NCI-H1048 (cell line): ENCODE measurements at places on chromosomes 13 and 19.

DNA sequence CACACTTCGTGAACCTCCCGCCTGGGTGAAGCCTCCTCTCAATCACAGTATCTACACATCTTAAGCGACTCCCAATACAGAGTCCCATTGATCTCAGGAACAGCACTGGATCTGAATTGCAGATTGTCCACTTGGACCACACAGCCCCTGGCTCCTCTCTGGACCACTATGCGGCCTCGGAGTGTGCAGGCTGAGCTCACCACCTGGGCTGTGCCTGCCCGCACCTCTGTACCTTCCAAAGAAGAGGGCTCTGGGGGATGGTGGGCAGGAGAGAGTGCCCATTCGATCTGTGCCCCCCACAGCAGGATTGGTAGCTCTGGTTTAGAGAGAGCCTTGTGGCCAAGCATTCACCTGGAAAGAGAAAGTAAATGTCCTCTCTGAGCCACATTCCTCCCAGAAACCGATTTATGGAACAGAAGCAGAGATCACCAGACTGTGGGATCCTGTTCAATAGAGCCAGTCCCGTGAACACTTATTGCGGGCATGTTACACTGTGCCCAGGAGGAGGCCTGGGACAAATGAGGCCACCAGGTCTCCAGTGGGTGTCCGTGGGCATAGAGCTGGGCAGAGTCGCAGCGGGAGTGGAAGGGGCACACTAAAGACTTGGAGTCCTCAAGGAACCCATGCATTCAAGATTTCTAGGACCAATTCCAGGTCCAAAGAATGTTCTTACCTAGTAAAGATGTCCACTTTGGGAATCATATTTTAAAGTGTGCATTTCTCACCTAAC lies 141.6 kb upstream of the SOX1 start:
- DNase-seq, result no peak

- DNase-seq, result peak; percentile 32
These were observed at the start of gene HS6ST3 for GRCh38 chr13:96089749-96090239. TSS of gene HS6ST3 (plus strand) at chr13:96090107.

- no peak for DNase-seq
These were observed 22.7 kb downstream of the TFDP1 start for GRCh38 chr13:113607056-113607888.

DNA sequence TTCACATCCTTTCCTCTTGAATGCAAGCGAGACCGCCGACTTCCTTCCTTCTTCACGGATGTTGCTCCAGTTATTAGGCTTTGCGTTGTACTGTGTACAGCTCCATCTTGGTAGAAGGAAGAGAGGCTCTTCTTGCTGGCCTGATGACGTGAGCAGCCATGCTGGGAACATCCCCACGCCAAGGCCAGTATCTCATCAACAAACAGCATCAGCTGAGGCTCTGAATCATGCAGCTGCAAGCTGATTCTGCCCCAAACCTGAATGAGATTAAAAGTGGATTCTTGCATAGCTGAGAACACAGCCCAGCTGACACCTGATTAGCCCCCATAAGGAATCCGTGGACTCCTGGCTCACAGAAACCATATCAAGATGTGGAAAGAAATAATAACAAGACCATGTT lies 809.6 kb downstream of the EFNB2 start:
- no peak for DNase-seq

DNA sequence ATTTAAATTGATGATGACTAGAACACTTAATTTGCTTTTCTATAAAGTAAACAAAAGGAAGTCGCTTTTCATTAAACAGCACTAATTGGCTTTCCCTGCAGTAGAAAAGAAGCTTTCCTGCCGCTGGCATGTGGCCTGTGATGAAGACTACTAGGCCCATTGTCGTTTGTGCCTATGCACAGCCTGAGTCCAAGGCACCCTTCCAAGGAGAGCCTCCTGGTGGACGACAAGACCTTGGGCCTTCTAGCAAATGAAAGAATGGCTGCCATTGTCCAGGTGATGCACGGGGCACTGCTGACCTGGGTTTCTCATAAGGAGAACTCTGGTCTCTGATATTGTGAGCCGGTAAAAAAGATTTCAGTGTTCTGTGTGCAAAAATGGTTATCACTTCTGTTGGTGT lies 233.0 kb downstream of the COL4A1 start:
- no peak for DNase-seq

GRCh38 chr13:86830046-86830445 lies 841.1 kb upstream of the SLITRK5 start:
- DNase-seq, result no peak

- no peak for DNase-seq
These were observed 72.2 kb downstream of the UFM1 start for GRCh38 chr13:38421590-38422560.

DNA sequence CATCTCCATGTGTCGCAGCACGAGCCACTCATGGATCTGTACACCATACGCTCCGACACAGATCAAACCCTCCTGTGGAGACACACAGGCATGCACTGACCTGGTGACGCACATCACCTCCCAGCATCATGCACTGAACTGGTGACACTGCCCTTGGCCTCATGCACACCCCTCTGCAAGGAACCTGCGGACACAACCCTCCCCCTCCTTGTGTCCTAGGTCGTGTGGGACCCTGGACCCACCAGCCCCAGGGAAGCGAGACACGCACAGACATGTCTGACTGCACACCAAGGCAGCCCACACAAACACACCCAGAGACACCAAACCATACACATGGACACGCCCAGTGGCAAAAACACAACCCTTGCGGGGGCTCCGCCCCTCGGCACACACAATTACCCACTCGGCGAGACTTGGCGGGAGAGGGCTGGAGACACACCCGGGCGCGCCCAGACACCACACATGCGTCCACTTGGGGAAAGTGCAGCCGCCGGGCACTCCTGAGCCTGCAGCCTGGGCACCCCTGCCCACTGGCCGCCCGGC lies 2.0 kb upstream of the KCNN4 start:
- DNase-seq, result no peak

GRCh38 chr13:62932256-62932883 lies 1516.7 kb upstream of the PCDH20 start:
- DNase-seq, result no peak

- no peak for DNase-seq
These were observed 2.3 kb upstream of the C1QTNF9B start for GRCh38 chr13:23899555-23899954.

DNA sequence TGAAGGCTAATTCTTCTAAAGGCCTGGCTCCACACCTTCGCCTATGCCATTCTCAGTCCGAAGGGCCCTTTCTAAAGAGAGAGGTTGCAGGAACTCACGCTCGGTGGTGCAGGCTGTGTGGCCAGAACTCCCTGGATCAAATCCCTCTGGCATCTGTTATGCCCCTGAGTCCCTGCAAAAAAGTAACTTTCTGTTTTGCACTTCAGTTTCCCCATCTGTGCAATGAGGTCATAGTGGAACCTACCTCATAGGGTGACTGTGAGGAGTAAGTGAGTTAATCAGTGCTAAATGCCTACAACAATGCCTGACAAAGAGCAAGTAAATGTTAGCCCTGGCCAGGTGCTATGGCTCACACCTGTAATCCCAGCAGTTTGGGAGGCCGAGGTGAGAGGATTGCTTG lies 7.3 kb downstream of the IGSF23 start:
- no peak for DNase-seq

- DNase-seq, result no peak
These were observed 512 bp downstream of the RPS19 start for GRCh38 chr19:41860419-41861115.

- no peak for DNase-seq
These were observed 351.3 kb downstream of the DACH1 start for GRCh38 chr13:71515744-71516038.

DNA sequence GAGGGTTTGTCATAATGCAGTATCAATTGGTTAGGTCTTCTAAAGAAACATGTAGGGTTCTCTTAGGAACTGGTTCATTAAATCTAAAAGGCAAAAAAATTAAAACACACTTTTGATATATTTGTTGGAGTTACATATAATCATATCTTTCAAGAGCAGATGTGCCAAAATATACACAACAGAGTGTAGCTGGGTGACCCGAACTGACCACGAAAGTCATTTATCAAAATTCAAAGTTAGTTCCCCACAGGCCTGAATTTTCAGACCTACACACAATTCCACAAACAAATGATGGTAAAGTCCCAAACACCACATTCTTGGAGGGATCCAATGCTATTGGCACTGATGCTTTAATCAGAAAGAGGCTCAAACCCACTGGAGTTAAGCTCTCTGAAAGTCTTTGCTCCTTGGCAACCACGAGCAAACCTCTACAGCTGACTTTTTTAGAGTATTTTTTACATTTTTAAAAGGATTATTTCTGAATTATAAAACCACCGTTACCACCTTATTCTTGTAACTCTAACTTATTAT lies 50.9 kb downstream of the IRS2 start:
- no peak for DNase-seq

DNA sequence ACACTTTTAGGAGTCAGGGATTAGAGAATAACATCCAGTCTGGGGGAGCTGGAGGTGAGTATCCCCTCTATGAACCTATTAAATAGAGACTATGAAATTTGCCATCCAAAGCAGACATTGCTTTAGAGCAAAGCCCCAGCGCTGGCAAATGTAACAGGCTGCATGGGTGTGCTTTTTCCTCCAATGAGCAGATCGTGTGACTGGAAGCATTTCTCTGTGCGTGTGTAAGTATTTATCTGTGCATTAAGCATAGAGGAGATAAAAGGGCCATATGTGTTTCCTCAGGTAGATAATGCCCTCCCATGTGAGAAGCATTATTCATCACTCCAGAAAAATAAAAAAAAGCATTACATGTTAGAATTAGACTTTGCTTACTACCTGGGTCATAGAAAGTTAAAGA lies 924 bp downstream of the TNFSF13B start:
- DNase-seq, result no peak

DNA sequence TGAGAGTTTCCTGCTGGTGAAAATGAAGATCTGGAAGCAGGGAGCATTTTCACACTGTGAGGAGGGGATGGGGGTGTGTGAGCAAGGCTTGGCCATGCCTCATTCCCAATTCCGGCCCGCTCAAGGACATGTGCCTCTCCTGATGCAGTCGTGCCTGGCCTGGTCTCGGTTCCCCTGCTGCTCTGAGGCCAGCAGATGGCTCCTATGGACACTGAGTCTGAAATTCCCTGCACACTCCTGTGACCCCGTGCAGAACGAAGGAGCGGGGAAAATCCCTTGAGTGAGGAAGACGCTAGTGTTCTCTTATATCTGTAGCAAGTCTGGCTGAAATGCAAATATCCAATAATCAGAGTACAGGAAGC lies 363 bp upstream of the ZNF763 start:
- DNase-seq, result no peak

DNA sequence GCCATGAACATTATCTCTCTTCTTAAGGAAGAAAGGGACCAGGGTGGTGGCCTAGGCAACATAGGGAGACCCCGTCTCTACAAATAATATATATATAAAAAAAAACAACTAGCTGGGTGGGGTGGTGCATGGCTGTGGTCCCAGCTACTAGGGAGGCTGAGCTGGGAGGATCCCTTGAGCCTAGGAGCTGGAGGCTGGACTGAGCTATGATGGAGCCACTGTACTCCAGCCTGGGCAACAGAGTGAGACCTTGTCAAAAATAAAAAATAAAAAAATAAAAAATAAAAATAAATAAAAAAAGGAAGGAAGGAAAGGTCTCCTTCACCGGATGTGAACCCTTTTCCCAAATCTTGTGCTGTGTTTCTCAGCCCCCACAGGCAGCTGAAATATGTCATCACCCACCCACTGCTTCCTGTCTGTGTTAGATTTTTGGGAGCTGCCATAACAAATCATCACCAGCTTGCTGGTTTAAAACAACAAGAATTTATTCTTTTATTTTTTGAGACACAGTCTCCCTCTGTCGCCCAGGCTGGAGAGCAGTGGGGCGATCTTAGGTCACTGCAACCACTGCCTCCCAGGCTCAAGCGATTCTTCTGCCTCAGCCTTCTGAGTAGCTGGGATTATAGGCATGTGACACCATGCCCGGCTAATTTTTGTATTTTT lies 9.5 kb upstream of the TSPAN16 start:
- DNase-seq, result no peak

GRCh38 chr13:36912973-36913372 lies 7.1 kb downstream of the SMAD9 start:
- no peak for DNase-seq

DNA sequence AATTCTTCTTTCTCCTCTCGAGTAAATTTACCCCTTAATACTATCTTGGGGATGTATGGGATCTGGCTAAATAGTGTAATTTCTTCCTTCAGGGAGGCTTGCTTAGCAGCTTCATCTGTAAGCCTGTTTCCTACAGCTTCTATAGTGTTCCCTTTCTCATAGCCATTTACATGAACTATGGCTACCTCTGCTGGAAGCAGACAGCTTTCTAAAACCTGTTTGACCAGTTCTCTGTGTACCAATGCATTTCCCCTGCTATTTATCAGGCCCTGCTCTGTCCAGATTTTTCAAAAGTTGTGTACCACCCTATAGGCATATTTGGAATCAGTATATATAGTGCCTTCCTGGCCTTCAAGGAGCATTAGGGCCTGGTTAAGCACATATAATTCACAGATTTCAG lies 113.6 kb upstream of the PCDH9 start:
- DNase-seq, result no peak

DNA sequence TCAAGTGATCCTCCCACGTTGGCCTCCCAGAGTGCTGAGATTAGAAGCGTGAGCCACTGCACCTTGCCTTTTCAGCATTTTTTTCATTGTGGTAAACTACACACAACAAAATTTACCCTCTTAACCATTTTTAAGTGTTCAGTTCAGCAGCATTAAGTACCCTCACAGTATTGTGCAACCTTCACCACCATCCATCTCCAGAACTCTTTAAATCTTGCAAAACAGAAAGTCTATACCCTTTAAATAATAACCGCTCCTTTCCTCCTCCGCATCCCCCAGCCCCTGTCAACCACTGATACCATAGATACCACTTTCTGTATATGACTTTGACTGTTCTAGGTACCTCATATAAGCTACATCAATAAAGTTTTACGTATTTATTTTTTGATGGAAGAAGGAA lies 20.8 kb upstream of the CASP14 start:
- no peak for DNase-seq

DNA sequence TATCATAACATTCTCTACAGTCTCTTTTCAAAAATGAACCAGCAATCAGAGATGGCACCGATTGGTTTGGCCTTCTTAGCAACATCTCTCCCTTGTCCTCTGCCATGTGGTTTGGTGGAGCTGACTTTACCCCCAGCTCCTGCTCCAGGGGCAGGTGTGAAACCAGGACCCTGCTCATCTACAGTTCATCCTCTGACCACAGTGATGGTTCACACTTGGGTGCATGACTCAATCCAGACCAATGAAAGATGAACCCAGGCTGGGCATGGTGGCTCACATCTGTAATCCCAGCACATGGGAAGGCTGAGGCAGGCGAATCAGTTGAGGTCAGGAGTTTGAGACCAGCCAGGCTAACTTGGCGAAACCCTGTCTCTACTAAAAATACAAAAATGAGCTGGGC lies 33.6 kb upstream of the FFAR2 start:
- DNase-seq, result no peak
